ENCODE measurements at places on chromosomes 7 and 10.

DNA sequence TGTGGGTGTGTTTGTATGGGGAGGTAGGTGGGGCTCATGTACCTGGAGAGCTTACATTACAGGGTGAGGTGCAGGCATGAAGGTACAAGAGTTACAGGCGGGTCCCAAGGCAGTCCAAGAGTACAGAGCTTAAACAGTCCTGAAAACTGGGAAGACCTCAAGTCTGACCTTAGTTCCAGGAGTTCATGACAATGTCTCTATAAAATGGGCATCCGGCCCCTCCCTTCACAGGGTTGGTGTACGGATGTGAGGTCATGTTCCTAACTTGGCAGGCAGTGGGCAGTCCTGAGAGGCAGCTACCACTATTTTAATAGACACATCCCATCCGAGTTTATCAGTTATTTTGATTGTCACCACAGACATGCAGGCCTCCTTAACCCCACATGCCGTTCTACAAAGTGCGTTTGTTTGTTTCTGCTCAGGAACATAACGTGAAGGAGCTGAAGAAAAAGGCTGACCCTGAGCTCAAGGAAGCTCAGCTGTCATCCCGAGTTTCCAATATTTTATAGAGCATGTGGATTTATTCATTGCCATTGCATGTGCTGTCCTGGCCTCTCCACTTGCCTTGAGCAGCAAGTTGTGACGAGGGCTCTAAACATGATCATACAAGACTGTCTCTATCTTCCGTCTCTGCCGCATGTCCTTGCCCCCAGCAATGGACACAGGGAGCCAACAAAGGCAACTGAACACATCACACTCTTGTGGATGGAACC lies 647.5 kb upstream of the IGFBP3 start:
- DNase-seq: no peak

DNA sequence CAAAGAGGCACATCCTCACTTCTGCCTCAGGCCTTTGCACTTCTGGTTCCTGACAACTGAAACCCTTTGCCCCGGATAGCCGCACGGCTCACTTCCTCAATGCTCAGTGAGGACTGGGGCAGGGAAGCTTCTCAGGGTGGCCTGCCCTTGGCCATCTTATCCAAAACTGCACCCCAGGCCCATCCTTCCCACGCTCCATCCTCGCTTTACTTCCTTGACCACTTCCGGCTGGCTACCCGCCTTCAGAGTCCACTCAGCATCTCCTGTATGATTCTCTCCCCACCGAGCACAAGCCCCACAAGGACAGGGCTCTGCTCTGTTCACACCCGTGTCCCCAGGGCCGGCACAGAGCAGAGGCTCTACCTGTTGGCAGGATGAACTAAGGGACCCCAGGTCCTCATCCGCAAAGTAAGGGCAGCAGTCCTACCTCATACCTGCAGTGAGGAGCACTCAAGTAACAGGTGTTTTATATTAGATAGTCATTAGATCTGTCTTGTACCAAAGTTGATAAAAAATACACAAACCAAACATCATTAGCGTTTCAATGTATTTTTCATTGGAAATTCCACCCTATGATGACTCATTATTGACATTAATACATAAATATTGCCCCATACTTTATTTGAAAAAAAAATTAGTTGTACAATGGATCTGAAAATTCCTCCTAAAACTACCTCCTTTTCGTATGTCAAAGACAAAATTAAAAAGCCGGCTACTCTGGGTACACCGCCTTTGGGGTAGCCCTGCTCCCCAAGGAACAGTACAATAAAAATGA lies 35.0 kb downstream of the GNA12 start:
- no peak for DNase-seq

- DNase-seq: no peak
Observed at GRCh38 chr7:27032839-27033238, 63.0 kb downstream of the HOXA1 start.

GRCh38 chr7:136845899-136846465 lies 22.5 kb upstream of the CHRM2 start:
- no peak for DNase-seq

GRCh38 chr10:110392868-110393740 lies 88.4 kb upstream of the SMNDC1 start:
- no peak for DNase-seq

DNA sequence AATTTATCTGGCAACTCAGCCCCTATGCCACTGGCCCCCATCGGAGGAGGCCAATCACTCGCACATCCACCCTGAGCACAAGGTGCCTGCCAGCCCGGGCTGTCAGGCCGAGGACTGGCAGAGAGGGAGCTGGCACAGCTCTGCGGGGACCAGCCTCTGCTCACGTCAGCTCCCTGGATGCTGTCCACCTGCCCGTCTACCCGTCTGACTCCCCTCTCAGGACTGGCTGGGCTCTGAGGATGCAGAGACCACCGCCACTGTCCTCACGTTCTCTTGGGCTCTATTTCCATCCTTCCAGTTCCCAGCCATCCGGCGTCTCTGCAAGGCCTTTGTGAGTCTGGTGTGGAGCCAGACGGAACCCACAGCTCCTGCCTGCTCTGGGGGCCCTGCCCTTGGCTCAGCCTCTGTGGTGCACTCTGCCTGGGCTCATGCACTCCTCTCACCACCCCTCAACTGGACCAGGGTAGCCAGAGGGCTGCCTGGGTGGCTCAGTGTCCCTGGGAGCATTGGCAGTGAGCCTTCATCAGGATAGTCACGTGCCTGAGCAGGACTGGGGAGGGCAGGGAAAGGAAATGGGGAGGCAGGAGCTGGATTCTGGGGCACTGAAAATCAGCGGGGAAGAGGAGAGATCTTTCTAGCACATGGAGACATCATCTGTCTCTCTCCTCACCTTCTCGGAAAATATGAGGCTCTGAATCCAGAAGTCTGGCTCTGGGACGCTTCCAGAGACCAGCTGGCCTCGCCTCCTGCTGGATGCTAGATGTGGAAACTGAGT lies 38.0 kb upstream of the PCBD1 start:
- no peak for DNase-seq

Data from suprapubic skin (tissue), 4 donors.